ENCODE measurements at places on chromosomes 2 and 18.
A peak's percentile ranks its signal among the peaks of the same experiment; 100 is the strongest.

DNA sequence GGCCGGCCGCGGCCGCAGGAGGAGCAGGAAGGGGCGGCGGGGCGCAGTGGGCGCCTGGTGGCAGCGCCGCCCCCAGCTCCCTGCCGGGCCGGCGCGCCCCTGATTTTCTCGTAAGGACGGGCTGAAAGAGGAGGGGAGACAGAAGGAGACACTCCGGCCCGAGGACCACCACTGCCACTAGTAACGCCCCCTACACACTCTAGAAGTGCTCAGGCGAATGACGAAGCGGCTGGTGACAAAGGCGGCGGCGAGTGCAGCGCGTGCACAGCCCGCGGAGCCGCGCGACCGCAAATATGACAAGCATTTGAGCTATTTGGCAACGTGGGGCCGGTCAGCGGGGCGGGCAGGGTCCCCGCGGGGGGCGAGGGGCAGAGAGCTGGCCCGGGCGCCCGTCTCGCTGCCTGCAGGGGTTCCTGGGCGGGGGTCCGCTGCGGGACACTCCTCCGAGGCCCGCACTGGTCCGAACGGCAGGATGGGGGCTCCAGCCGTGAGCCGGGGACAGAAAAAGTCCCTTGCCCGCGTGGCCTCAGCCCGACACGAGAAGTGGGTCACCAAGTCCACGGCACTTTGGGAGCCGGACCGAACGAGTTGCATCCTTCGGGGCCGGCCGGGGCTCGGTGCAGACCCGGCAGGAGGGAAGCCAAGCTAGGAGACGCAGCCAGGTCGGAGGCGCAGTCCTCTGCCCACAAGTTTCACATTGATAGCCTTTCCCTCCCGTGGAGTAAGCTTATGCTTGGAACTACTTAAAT is 524 bp upstream of the SERTAD2 start:
- peak; percentile 56 for DNase-seq

- DNase-seq: no peak
Observed at GRCh38 chr2:121258051-121258450, 27.0 kb downstream of the TFCP2L1 start.

DNA sequence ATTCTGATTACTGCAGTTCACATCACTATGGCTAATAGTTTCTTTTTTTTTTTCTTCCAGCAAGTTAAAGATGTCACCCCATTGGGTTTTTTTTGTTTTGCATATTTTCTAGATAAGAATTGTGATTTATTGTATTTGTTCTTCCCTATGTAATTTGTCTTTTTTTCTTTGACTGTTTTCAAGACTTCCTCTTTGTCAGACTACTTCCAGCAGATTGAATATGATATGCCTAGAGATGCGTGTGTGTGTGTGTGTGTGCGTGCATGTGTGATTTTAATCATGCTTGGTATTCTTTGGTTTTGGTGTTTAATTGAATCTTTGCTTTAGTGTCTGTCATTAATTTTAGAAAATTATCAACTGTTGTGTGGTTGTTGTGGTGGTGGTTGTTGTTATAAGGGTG is 166.7 kb upstream of the SLC39A10 start:
- no peak for DNase-seq

DNA sequence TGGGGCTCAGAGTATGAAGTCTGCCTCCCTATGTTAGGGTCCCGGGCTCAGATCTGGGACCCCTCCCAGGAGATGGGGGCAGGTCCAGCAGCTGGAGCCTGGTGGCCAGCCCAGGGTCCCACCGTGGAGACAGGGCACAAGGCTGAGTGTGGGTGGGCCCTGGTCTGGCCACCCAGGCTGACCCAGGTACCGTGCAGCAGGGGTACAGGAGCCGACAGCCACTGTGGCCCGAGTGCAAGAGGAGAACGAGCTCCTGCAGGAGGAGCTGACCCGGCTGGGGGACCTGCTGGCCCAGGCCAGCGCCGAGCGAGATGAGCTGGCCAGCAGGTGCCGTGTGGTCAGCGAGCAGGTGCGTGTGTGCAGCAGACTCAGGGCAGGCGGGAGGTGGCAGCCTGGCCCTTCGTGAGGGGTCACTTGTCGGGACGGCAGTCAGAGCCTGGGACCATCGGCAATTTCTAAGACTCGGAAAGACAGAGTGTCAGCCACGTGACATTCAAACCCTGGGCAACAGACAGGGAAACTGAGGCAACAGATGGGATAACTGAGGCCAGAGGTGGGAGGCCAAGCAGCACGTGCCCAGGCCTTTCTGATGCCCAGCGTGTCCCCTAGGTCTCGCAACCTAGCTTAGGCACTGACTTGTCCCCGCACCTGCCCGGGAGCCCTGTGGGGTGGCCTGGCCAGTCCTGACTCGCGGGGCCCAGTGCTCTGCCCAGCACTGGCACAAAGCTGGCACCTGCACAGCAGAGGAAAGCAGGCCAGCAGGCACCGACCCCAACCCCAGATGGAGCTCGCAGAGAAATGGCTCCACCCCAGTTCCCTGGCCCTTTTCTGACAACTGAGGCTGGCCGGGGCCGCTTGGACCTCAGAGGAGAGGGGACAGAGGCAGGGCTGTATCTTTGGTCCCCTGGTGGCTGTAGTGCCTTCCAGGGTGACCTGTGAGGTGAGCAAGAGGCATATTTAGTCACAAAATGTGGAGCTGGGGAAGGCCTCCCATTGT is 13.9 kb downstream of the CROCC2 start:
- no peak for DNase-seq
